Hepatocyte (in vitro differentiated cells): ENCODE measurements at places on chromosomes 3 and 15. TPM values are rescaled to one million over a fixed set of nuclear protein-coding genes. Genes with fewer than 3 reads are reported as not detected.

EXD1 gene
- not detected in 2 replicates for polyA plus RNA-seq

DNA sequence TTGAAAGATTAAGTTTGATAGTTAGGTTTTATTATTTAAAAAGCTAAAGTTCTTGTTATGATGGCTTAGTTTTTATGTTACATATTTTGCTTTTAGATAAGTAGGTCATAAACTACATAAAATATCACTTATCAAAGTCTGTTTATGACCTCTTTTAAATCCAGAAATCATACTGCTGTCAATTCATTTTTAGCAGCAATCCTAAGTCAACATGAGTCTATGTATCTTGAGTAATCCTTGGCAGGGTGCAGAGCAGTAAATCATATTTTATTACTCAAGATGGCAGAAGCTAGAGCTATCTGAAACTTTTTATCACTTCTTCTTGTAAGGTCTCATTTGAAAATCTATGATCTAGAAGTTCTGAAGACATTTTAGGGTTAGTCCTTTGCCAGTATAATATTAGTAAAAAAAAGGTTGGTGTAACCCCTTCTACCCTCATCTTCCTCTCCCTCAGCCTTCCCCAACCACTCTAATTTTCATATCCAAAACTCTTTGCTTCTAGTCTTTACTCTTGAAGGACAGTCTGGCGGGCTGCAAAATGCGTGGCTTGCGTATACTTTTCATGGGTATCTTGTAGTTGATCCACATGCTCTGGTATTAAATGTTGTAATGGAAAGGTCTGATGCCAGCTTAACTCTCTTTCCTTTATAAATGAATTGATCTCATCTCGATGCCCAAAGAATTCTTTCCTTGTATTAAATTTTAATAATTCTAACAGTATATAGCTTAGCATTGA, 134.0 kb upstream of the THRB start:
- H3K27me3 ChIP-seq, result no peaks in the 10 kb centered on the region
- no peak overlapping the region for H3K4me3 ChIP-seq
- H3K4me1 ChIP-seq, result peaks cover 6% of the 10 kb centered on the region
- peak; percentile 22 for DNase-seq
- H3K27ac ChIP-seq, result peak overlapping the region; percentile 54
- no peaks in the 10 kb centered on the region for H3K36me3 ChIP-seq

- no peak overlapping the region for H3K4me3 ChIP-seq
- DNase-seq, result peak; percentile 49
- H3K27ac ChIP-seq, result no peak overlapping the region
- no peaks in the 10 kb centered on the region for H3K36me3 ChIP-seq
- no peaks in the 10 kb centered on the region for H3K27me3 ChIP-seq
Observed at GRCh38 chr3:62774221-62774620, 101.0 kb downstream of the CADPS start.

- no peaks in the 10 kb centered on the region for H3K36me3 ChIP-seq
- H3K27ac ChIP-seq, result no peak within 1 kb of the TSS
- no peak within 1 kb of the TSS for H3K4me3 ChIP-seq
- no peak for DNase-seq
- H3K4me1 ChIP-seq, result no peaks in the 10 kb centered on the region
Observed at GRCh38 chr3:109316162-109316730, at the start of gene DPPA2. DPPA2 (minus strand) TSS chr3:109316517; CDS start chr3:109314542, 1,975 bp downstream.

- no peak overlapping the region for H3K27ac ChIP-seq
- no peak overlapping the region for H3K4me3 ChIP-seq
- no peaks in the 10 kb centered on the region for H3K27me3 ChIP-seq
- no peak for DNase-seq
- H3K4me1 ChIP-seq, result no peaks in the 10 kb centered on the region
Observed at GRCh38 chr3:141178551-141178950, 53.1 kb upstream of the PXYLP1 start.

PATL2 gene
- 0.54 and 0.85 TPM in 2 replicates for polyA plus RNA-seq

RPL39L gene
- 11.1 and 12.8 TPM in 2 replicates for polyA plus RNA-seq

DNA sequence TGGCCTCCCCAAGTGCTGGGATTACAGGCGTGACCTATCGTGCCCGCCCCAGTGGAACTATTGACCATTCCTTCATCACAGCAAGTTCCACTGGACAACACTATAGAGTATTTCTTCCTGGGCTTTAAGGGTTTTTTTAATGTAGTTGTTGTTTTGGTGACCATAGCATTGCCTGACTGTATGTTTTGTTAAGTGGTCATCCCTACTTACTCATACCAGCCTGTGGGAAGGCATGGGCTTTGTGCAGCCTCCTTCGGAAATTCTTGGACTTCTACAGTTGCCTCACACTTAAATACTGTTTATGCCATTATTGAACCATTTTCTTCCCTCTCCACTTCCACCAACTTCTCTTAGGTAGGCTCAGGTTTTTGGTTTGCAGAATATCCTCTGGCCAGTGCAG, 19.9 kb upstream of the ALPK3 start:
- H3K27me3 ChIP-seq, result no peaks in the 10 kb centered on the region
- H3K36me3 ChIP-seq, result no peaks in the 10 kb centered on the region
- no peak overlapping the region for H3K27ac ChIP-seq
- no peak overlapping the region for H3K4me3 ChIP-seq
- H3K4me1 ChIP-seq, result no peaks in the 10 kb centered on the region
- no peak for DNase-seq

ITIH1 gene
- 160 and 250 TPM in 2 replicates for polyA plus RNA-seq

RAB6B gene
- polyA plus RNA-seq, result 1.8 and 2.6 TPM in 2 replicates

GRCh38 chr3:9040996-9041395, 77.7 kb upstream of the RAD18 start:
- H3K27ac ChIP-seq, result no peak overlapping the region
- peaks cover 8% of the 10 kb centered on the region for H3K4me1 ChIP-seq
- no peaks in the 10 kb centered on the region for H3K36me3 ChIP-seq
- H3K27me3 ChIP-seq, result no peaks in the 10 kb centered on the region
- no peak for DNase-seq
